ENCODE measurements at places on chromosomes 3 and 15.
A peak's percentile ranks its signal among the peaks of the same experiment; 100 is the strongest.

DNA sequence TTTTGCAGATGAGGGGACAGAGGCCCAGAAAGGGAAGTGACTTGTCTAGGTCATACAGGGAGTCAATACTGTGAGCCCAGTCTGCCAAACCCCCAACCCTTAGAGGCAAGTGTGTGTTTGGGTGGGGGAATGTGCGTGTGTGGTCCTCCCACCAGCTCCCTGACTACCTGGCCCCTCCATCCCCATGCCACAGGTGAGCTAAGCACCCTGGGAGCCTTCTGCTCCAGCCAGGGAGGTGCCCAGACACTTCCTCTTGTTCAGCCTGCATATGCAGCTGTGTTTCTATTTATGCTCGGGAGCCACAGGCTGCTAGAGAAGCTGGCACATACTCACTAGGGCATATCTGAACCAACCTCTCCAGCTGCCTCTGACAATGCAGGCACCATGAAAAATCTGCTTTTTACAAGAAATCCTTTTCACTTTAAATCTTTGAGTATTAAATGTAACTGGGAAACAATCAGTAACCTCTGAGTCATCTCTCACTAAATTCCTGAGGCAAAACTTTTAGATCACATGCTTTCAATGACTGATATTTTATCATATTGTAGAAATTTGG lies 20.7 kb downstream of the TBC1D2B start:
- H3K4me1 ChIP-seq, result peaks cover 65% of the 10 kb centered on the region
- peak overlapping the region; percentile 87 for H3K27ac ChIP-seq
- H3K27me3 ChIP-seq, result no peaks in the 10 kb centered on the region
- H3K36me3 ChIP-seq, result peaks cover 9% of the 10 kb centered on the region

- H3K27ac ChIP-seq, result peak overlapping the region; percentile 45
- no peak overlapping the region for H3K4me3 ChIP-seq
- no peaks in the 10 kb centered on the region for H3K4me1 ChIP-seq
Observed at GRCh38 chr3:24135280-24135679, 190.2 kb downstream of the NR1D2 start.

- H3K27me3 ChIP-seq, result no peaks in the 10 kb centered on the region
- peaks cover 27% of the 10 kb centered on the region for H3K4me1 ChIP-seq
- H3K4me3 ChIP-seq, result no peak overlapping the region
- H3K27ac ChIP-seq, result no peak overlapping the region
- no peaks in the 10 kb centered on the region for H3K36me3 ChIP-seq
Observed at GRCh38 chr3:64761729-64762128, 73.9 kb upstream of the ADAMTS9 start.

- no peaks in the 10 kb centered on the region for H3K27me3 ChIP-seq
- H3K27ac ChIP-seq, result no peak overlapping the region
- no peak overlapping the region for H3K4me3 ChIP-seq
- H3K4me1 ChIP-seq, result peaks cover 4% of the 10 kb centered on the region
- DNase-seq, result no peak
- no peaks in the 10 kb centered on the region for H3K36me3 ChIP-seq
Observed at GRCh38 chr3:178669758-178670157, 133.5 kb downstream of the KCNMB2 start.

- H3K27ac ChIP-seq, result no peak overlapping the region
- H3K4me3 ChIP-seq, result no peak overlapping the region
- DNase-seq, result no peak
- no peaks in the 10 kb centered on the region for H3K27me3 ChIP-seq
- peaks cover 6% of the 10 kb centered on the region for H3K36me3 ChIP-seq
Observed at GRCh38 chr3:15637131-15637951, 35.8 kb downstream of the BTD start.

- H3K4me1 ChIP-seq, result no peaks in the 10 kb centered on the region
- H3K4me3 ChIP-seq, result no peak overlapping the region
- no peaks in the 10 kb centered on the region for H3K27me3 ChIP-seq
- no peaks in the 10 kb centered on the region for H3K36me3 ChIP-seq
Observed at GRCh38 chr3:194283221-194284006, 67.7 kb downstream of the CPN2 start.

- no peak overlapping the region for H3K4me3 ChIP-seq
- H3K27me3 ChIP-seq, result no peaks in the 10 kb centered on the region
- peak overlapping the region; percentile 61 for H3K27ac ChIP-seq
- peaks cover 19% of the 10 kb centered on the region for H3K4me1 ChIP-seq
- no peaks in the 10 kb centered on the region for H3K36me3 ChIP-seq
- DNase-seq, result no peak
Observed at GRCh38 chr3:194757647-194758061, 72.0 kb downstream of the FAM43A start.

DNA sequence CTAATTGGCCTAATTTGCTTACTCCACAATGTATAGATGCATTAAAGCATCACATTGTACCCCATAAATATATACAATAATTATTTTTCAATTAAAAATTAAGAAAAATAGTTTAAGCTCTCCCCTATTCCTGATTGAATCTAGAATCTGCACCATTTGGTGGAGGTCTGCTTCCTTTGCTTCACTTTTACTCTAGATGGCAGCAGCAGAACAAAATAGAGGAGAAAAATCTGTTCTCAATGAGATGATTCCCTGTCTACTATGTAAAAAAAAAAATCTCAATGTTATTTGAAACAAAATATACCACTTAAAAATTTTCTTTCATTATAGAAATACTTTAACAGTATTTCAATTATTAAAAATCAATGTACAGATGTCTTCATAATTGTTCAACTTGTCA lies 109.6 kb upstream of the FXR1 start:
- no peaks in the 10 kb centered on the region for H3K4me1 ChIP-seq
- no peak for DNase-seq
- H3K36me3 ChIP-seq, result no peaks in the 10 kb centered on the region
- H3K27ac ChIP-seq, result no peak overlapping the region

- H3K27ac ChIP-seq, result no peak overlapping the region
- no peaks in the 10 kb centered on the region for H3K4me1 ChIP-seq
Observed at GRCh38 chr15:74399511-74400312, 32.3 kb upstream of the CYP11A1 start.

DNA sequence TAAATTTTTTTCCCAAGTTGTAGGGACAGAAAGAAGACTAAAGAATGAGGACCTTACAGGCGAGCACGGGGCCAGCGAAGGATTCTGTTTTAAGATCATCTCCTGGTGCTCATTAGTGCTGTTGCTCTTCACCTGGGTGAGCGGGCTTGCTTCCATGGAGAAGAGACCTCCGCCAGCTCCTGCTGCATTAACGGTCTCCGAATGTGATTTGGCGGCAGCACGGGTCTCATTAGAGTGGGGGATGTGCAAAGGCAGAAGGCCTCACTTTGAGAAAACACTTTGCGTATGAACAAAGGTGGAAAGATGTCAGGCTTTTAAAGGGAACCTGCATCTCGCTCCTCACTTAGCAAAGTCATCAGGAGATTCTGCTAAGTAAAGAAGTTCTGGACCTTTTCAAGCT lies 753.4 kb upstream of the CFAP20DC start:
- DNase-seq, result no peak
- no peaks in the 10 kb centered on the region for H3K27me3 ChIP-seq
- no peaks in the 10 kb centered on the region for H3K4me1 ChIP-seq

- H3K27ac ChIP-seq, result no peak overlapping the region
- H3K27me3 ChIP-seq, result no peaks in the 10 kb centered on the region
- H3K4me3 ChIP-seq, result no peak overlapping the region
- H3K4me1 ChIP-seq, result no peaks in the 10 kb centered on the region
- DNase-seq, result no peak
Observed at GRCh38 chr3:128324911-128325592, 141.6 kb downstream of the DNAJB8 start.

DNA sequence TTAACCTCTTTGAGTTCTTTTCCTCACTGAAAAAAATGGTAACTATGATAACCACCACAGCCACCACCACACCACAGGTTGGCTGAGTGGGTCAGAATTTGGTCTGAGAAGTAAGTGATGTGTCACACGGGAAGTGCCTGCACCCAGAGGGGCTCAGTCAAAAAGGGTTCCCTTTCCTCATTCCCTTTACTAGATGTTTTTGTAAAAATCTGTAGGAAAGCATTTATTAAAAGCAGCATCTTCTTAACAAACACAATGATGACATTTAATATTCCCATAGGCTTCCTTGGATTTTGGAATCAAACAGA lies 23.2 kb downstream of the CFAP92 start:
- DNase-seq, result no peak
- no peaks in the 10 kb centered on the region for H3K4me1 ChIP-seq
- no peak overlapping the region for H3K4me3 ChIP-seq
- H3K36me3 ChIP-seq, result no peaks in the 10 kb centered on the region
- H3K27me3 ChIP-seq, result no peaks in the 10 kb centered on the region

- H3K27ac ChIP-seq, result no peak overlapping the region
- H3K36me3 ChIP-seq, result no peaks in the 10 kb centered on the region
- DNase-seq, result no peak
Observed at GRCh38 chr3:168139947-168140346, 44.2 kb upstream of the GOLIM4 start.

DNA sequence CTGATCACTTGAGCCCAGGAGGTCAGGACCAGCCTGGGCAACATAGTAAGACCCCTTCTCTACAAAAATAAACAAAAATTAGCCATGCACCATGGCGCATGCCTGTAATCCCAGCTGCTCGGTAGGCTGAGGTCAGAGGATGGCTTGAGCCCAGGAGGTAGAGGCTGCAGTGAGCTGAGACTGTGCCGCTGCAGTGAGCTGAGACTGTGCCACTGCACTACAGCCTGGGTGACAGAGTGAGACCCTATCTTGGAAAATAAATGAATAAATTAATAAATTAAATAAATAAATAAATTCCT lies 10.8 kb downstream of the SHISA5 start:
- peaks cover 25% of the 10 kb centered on the region for H3K36me3 ChIP-seq
- DNase-seq, result peak; percentile 39
- no peak overlapping the region for H3K4me3 ChIP-seq
- H3K4me1 ChIP-seq, result no peaks in the 10 kb centered on the region
- H3K27me3 ChIP-seq, result no peaks in the 10 kb centered on the region

DNA sequence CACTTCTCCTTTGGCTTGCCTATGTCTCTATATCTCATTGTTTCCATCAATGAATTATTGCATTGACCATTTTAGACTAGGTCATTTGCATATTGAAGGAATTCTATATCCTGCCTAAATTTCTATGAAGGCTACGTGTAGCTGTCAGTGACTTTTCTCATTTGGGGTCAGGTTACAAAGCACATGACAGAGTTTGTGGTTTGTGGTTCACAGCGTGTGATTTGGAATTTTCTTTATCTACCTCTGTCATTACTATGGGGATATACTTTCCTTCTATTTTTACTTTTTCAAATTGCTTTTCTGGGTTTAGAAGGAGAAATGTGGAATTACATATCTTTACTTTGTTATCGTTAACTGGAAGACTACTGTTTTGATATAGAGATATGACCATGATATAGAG lies 317.3 kb upstream of the CFAP20DC start:
- H3K27me3 ChIP-seq, result no peaks in the 10 kb centered on the region
- DNase-seq, result no peak
- no peaks in the 10 kb centered on the region for H3K4me1 ChIP-seq

- no peak for DNase-seq
- H3K36me3 ChIP-seq, result no peaks in the 10 kb centered on the region
- H3K27ac ChIP-seq, result no peak overlapping the region
- no peak overlapping the region for H3K4me3 ChIP-seq
Observed at GRCh38 chr15:95987886-95988573, 342.5 kb upstream of the NR2F2 start.

GRCh38 chr3:146827836-146828235 lies 222.7 kb upstream of the PLSCR5 start:
- H3K36me3 ChIP-seq, result no peaks in the 10 kb centered on the region
- no peaks in the 10 kb centered on the region for H3K27me3 ChIP-seq
- no peaks in the 10 kb centered on the region for H3K4me1 ChIP-seq
- DNase-seq, result no peak

- H3K4me3 ChIP-seq, result no peak overlapping the region
- no peak for DNase-seq
- peaks cover 44% of the 10 kb centered on the region for H3K27me3 ChIP-seq
Observed at GRCh38 chr3:10508235-10508618, 2.8 kb upstream of the ATP2B2 start.

- DNase-seq, result no peak
- H3K27ac ChIP-seq, result no peak overlapping the region
- H3K36me3 ChIP-seq, result no peaks in the 10 kb centered on the region
- no peak overlapping the region for H3K4me3 ChIP-seq
Observed at GRCh38 chr3:31568649-31569048, 35.9 kb downstream of the STT3B start.

GRCh38 chr3:150412561-150413231 lies 4.6 kb downstream of the TSC22D2 start:
- H3K27ac ChIP-seq, result peak overlapping the region; percentile 23
- H3K27me3 ChIP-seq, result no peaks in the 10 kb centered on the region
- no peaks in the 10 kb centered on the region for H3K36me3 ChIP-seq
- no peak for DNase-seq
- H3K4me3 ChIP-seq, result peak overlapping the region; percentile 90

- no peak for DNase-seq
- H3K4me3 ChIP-seq, result no peak overlapping the region
- H3K27ac ChIP-seq, result no peak overlapping the region
- H3K27me3 ChIP-seq, result no peaks in the 10 kb centered on the region
Observed at GRCh38 chr3:157705258-157705657, 202.0 kb upstream of the VEPH1 start.

- no peaks in the 10 kb centered on the region for H3K27me3 ChIP-seq
- H3K4me3 ChIP-seq, result no peak overlapping the region
- H3K36me3 ChIP-seq, result no peaks in the 10 kb centered on the region
- no peaks in the 10 kb centered on the region for H3K4me1 ChIP-seq
Observed at GRCh38 chr3:172550347-172550943, 27.2 kb upstream of the TNFSF10 start.

GRCh38 chr3:118671192-118671591 lies 363.5 kb downstream of the IGSF11 start:
- no peak for DNase-seq
- H3K36me3 ChIP-seq, result no peaks in the 10 kb centered on the region
- no peaks in the 10 kb centered on the region for H3K4me1 ChIP-seq
- no peak overlapping the region for H3K4me3 ChIP-seq

GRCh38 chr3:38386992-38387750 lies 40.6 kb downstream of the XYLB start:
- H3K27me3 ChIP-seq, result no peaks in the 10 kb centered on the region
- no peak overlapping the region for H3K4me3 ChIP-seq
- H3K4me1 ChIP-seq, result no peaks in the 10 kb centered on the region
- peaks cover 31% of the 10 kb centered on the region for H3K36me3 ChIP-seq
- DNase-seq, result no peak

DNA sequence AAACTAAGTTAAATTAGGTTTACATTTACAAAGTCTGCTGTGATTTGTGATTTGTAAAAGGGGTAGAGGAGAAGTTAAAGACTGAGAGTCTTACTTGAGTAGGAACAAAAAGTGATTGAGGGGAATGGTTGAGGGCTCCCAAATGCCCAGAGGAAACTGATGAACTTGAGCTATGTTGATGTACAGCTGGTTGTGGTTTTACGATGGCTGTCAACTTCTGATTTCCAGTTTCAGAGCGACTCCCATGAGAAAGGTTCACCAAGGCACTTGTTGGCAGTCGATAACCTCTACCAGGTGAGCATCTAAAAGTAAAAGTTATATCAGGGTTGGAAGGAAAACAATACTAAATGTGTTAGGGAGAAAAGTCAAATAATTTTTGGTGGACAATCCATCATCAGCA lies 91.0 kb downstream of the XRN1 start:
- no peak for DNase-seq
- peaks cover 93% of the 10 kb centered on the region for H3K36me3 ChIP-seq
- no peaks in the 10 kb centered on the region for H3K4me1 ChIP-seq
- no peak overlapping the region for H3K27ac ChIP-seq

Measured in tibial artery (tissue), 4 donors.